ENCODE measurements at places on chromosomes 1 and 21.

GRCh38 chr1:193157360-193157759, 29.1 kb downstream of the B3GALT2 start:
- DNase-seq: no peak

GRCh38 chr1:233598891-233599541, 14.9 kb upstream of the KCNK1 start:
- DNase-seq: no peak

- no peak for DNase-seq
Measured at GRCh38 chr1:17795836-17796645, 40.9 kb downstream of the ACTL8 start.

DNA sequence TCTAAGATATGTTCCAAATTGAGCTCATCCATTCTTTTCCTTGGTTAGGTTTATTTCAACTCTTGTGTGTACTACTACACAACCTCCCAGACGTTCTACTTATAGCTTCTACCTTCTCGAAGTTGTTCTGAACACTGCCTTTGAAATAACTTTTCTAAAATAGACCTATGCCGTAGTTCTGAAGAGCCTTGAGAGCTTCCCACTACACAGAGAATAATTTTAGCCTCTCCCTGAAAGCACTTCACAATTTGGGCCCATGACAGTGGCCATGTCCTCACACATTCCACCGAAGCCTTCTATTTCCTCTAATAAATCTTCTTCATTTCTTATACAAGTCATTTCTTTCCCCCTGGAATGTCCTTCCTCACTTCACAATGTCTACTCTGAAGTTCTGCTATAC, 62.2 kb downstream of the CRB1 start:
- no peak for DNase-seq

DNA sequence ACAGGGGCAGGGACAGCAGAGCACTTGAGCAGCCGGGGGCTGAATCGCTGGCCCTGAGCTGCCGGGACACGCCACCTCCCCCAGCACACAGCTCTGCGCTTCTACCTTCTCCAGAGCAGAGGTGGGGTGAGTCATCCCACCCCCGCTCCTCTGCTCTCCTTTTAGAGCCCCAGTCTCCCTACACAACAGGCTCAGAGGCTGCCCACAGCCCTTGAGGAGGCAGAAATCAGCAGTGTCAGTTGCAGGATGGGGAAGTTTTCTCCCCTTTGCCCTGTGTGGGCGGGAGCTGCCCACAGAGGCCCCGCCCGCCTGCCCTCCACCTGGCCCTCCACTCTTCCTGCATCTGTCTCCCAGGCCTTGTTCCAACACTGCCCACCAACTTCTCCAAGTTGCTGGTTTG, 94.6 kb downstream of the STUM start:
- no peak for DNase-seq

DNA sequence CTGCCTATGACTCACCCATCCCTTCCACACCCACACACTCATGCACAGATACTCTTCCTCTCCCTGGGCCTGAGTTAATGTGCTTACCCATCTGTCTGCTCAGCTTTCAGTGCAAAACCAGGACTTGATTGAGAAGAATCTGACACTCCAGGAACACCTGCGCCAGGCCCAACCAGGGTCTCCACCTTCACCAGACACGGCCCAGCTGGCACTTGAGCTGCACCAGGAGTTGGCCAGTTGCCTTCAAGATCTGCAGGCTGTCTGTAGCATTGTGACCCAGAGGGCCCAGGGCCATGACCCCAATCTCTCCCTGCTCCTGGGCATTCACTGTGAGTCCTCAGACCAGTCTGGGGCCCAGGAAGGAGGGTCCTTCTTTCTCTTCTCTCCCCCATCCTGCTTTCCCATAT, 3.5 kb upstream of the SH3BGRL3 start:
- DNase-seq: no peak

DNA sequence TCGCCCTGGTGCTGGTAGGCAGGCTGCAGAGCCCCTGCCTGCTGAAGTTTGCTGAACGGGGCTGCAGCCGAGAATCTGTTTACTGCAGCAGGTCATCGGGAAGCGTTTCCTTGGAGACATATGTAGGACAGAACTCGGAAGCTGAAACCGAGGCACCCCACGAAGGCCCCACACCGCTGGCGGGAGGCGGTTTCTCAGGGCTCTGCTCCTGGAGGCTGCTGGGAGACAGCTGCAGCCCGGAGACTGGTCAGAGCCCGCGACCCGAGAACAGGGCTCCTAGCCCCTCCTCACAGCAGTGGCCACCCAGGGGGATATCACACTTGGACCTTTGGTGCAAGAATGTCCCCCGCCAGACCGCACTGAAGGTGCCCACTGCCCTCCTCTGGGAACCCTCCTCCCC, 12.7 kb upstream of the PLCH2 start:
- DNase-seq: no peak

Data from hypothalamus (tissue), 51 donors.